ENCODE measurements at places on chromosomes 6 and 20.

DNA sequence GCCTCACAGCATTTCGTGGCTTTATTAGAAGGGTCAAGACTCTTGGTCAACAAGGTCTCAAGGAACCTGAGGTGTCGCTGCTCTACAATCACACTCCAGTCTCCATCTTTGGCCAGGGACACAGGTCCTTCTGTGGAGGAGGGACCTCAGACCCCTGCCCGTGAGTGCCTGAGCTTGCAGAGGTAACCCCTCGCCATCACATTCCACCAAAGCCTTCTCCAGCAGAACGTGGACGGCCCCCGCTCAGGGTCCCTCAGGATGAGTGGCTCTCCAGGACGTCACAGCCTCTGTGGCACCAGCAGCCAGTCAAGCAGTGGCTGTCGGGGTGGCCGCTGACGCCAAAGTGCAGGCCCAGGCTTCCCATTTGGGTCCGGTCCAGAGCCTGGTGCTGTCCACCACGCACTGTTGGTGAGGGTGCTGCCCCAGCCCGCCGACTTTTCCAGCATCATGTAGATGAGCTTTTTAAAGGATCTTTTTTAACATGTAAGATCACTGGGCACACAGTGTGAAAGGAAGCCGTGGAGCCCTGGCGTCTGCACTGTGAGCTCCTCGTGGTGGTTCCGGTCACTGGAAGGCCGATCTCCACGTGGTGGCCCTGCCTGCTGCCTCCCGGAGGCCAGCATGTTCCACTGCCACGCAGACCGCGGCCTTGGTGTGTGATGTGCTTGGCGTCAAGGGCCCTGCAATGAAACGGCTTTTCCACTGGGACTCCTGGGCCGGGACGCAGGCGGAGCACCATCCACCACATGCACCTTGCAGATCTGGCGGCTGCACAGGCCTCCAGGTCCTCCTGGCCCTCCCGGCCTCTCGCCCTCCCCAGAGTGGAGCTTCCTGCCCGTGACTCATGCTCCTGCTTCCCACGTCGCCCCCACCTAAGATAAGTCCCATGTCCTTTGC, 8.3 kb upstream of the KIF25 start:
- no peak for DNase-seq

GRCh38 chr6:21708320-21708580, 114.7 kb downstream of the SOX4 start:
- DNase-seq, result no peak

DNA sequence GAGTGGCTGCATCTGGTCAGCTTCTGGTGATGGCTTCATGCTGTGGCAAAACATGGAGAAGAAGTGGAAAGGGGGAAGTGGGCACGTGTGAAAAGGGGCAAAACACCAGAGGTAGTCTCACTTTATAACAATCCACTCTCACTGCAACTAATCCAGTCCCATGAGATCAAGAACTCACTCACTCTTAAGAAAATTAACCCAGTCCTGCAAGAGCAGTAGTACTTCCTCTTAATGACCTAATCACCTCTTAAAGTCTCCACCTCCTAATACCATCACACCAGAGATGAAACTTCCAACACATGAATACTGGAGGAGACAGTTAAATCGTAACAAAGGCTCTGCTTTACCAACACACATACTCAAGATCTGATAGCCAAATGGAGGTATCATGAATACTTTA, 152.6 kb downstream of the THEMIS start:
- DNase-seq, result no peak

DNA sequence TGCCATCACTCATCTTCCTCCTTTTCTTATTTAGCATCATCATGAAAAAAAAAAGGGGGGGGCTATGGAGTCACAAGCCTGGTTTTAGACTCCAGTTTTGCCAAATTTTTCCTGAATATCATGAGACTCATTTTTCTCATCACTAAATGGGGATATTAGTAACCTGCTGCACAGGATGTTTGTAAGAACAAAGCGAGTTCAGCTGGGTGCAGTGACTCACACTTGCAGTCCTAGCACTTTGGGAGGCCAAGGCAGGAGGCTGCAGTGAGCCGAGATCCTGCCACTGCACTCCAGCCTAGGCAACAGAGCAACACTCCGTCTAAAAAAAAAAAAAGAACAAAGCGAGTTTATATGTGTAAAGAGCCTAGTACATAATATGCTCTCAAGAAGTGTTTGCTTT, 82.8 kb downstream of the TFAP2A start:
- no peak for DNase-seq

DNA sequence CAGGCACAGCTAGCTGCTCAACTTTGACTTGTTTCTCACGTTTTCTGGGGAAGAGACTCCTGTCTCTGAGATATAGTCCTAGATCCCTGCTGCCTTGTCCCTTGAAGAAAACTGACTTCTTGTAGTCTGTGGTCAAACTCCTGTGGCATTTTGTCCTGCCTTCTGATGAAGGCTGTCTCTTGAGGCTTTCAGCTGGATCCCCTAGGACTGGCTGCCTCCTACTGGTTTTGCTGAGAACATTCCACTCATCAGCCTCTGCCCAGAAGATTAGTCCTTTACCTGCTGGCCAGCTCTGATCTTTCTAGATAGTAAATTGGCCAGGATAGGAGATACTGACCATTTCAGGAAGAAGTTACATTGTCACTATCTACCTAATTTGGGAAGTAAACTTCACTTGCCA, 71.9 kb upstream of the CNR1 start:
- no peak for DNase-seq

DNA sequence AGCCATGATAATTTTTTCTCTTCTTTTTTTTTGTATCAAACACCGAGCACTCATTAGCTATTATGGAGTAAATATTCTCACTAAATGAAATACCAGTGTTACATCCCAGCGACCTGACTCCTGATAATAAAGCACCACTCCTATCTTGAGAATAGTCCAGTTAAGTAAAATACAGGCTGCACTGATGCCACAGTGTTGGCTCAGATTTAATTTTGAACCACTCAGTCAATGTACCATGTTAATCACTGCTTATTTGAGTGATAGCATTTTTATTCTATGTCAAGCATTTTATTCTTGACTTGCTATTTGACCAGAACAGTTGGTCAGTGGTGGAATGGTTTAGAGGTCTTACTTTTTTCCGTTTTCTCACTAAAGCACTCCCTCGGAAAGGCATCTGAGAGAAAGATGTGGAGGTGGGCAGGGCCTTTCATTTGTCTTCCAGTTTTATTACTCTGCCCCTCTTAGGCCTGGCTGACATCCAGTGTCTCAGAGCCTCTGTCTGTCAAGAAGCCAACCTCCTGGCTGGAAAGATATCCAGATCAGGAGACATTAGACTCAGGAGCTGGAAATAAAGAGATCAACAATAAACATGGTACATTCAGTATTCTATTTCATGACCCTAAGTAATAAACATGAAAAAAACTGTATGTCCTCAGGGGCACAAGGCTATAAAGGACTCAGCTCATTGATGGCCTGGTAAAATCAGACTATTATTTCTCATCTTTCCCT, 457.8 kb downstream of the EPM2A start:
- DNase-seq, result no peak

- no peak for DNase-seq
Observed at GRCh38 chr20:61271312-61272231, 19.5 kb downstream of the CDH4 start.

GRCh38 chr6:119482850-119483285, 133.3 kb upstream of the MAN1A1 start:
- DNase-seq, result peak; percentile 62

DNA sequence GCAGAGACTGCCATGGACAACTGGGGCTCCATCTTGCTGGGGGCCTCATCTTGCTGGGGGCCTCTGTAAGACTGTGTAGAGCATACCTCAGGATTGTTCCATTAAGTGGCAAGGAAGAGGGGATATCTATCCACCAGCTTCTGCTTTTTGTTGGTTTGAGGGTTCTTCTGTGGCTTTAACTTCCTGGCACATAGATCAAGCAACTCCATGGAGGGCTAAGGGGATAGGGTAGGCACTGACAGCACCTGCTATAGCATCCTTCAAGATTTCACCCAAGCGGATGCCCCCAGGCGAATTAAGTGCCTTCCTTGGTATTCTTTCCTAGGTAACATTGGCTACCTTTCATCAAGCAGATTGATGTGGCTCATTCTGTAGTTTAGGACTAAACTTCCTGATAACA, 3.8 kb upstream of the LRRN4 start:
- DNase-seq, result no peak

DNA sequence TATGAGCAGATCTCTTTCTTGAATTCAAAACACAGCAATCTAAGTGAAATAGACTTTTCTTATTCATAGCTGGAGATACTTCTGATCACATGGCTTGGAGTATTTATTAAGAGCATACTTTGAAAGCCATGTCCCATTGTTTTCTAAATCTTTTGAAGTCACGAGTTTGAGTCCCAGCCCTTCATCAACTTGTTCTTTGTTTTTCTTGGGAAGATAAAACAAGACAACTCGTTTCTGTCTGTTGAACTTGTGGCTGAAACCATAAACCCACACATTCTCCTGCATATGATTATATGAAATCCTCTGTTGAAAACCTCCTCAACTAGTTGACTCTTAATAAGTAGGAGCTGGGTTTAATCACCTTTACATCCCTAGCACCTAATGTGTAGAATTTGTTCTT, 3.3 kb downstream of the RNF144B start:
- no peak for DNase-seq

GRCh38 chr20:53322651-53323050, 271.0 kb downstream of the ZNF217 start:
- DNase-seq, result no peak

DNA sequence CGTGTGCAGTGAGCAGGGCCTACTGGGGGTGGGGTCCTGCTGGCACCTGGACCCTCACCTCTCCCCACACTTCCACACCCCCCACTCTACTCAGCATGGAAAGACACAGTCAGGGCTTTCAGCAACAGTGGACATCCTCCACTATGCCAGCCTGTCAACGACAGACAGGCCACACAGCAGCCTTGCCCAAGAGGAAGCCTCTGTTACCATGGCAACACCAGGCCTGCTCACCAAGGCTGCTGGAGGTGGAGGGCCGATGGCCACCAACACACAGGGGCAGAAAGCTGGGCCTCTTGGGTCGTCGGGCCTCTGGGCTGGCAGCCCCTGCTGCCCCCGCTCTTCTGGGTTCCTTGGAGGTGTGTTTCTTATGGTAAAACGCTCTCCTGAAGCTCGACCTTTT, 13.6 kb downstream of the BNIP5 start:
- DNase-seq, result peak; percentile 17

DNA sequence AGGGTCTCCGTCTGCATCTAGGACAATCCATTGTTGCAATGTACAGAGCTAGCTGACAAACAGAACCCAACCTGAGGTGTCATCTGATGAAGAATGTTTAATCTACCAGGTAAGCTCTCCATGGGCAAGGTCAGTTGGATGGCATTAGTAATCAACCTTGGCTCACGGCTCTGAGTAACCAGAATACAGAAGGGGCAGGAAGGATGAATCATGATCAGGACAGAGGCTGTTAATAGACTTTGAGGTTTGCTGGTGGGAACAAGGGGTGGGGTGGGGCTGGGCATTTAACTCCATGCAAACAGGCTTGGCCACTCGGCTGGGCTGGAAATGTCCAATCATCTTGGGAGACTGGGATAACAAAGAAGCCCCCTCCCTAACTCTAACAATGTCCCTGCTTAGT, 77.1 kb upstream of the MRPS10 start:
- no peak for DNase-seq

- no peak for DNase-seq
Observed at GRCh38 chr6:139164001-139164400, 29.1 kb downstream of the HECA start.

DNA sequence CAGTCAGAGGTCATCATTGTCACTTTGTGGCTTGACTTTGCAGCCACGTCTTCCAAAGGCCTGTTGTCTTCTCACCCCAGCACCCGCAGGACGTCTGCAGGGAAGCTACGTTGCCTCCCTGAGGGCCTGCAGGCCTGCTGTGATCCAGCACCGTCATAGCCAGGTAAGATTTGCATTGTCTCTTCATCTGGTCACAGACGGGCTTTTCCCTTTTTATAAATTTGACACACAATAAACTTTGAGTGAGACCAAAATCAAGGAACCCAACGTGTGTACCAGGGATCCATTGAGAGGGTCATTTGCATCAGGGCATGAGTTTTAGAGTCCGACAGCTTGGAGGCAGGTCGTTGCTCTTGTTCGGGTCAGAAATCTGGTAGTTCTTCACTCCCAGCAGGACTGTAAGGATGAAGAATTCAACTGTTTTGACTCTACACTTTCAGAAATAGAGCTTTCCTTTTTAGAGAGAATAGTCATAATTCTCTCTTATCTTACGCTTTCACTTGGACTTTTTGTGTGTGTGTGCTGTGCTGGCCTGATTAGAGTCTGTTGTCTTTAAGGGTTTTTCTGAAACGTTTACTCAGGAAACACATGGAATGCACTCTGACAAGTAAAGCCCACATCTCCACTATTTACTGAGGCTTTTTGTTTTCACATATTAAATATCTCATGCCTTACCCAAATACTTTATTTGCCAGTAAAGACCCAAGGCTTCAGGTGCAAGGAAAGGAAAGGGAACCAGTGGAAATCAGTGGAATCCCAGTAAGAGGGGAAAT, 177.2 kb upstream of the TAB2 start:
- DNase-seq, result no peak

GRCh38 chr6:15131651-15132061, 114.2 kb upstream of the JARID2 start:
- DNase-seq, result no peak

GRCh38 chr20:21279706-21280521, 23.2 kb upstream of the XRN2 start:
- no peak for DNase-seq

- DNase-seq, result no peak
Observed at GRCh38 chr6:120320481-120321162, 971.1 kb upstream of the MAN1A1 start.

GRCh38 chr6:92648364-92649086, 770.8 kb downstream of the EPHA7 start:
- DNase-seq, result no peak

- no peak for DNase-seq
Observed at GRCh38 chr6:29968130-29968529, 25.8 kb downstream of the HLA-A start.

GRCh38 chr20:24507182-24507853, 37.9 kb downstream of the SYNDIG1 start:
- no peak for DNase-seq

- no peak for DNase-seq
Observed at GRCh38 chr6:25973923-25974555, 11.4 kb downstream of the TRIM38 start.

GRCh38 chr6:31661262-31662123, 915 bp upstream of the C6orf47 start:
- no peak for DNase-seq

DNA sequence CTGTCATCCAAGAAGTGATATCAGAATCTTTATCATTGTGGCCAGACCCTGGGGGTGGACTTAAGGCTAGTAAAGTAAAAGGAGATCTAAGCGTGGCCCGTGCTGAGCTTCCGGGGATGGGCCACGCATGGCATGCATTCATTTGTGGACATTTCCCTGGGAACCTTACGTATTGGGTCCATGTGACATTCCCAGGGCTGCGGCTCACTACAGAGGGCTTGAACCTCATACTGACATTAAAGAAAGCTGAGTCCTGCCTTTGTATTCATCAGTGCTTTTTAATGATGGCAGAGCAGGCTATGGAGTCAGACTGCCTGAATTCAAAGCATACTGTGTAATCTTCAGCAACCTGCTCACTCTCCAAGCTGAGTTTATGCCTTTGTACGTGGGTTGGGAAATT, 152.2 kb upstream of the AFDN start:
- DNase-seq, result no peak
